Activated naive CD4-positive, alpha-beta T cell treated with anti-CD3 and anti-CD28 coated beads, Interleukin-2, amount 50 U/mL, for 72 hours (primary cell): ENCODE measurements at places on chromosomes 4 and X. TPM values are rescaled to one million over a fixed set of nuclear protein-coding genes. Genes with fewer than 3 reads are reported as not detected.

Gene ADH1C
- not detected for total RNA-seq

Gene POU3F4
- total RNA-seq = not detected

- no peak for DNase-seq
Measured at GRCh38 chrX:10288373-10288975, 131.7 kb downstream of the CLCN4 start.

- DNase-seq = no peak
Measured at GRCh38 chr4:169042608-169043007, 32.6 kb upstream of the CBR4 start.

DNA sequence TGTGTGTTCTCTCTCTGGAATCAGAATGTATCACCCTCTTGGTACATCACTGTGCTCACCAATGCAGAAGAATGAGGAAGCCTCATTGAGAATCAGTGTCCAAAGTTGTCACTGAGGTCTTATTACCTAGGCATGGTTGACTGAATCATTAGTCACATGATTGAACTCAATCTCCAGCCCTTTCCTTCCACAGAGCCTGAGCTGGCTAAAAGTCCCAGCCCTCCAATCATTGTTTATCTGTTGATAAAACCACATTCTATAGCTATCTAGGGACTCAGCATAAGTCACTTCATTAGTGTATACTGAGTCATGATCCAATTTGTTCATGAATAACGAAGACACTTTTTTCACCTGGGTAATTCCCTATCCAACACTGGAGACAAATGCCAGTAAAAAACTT is 396.8 kb downstream of the TRAM1L1 start:
- no peak for DNase-seq
